ENCODE measurements at places on chromosomes 7 and 10.

- no peak for DNase-seq
These were observed 54.5 kb downstream of the RAB18 start for GRCh38 chr10:27558612-27559020.

- DNase-seq: no peak
These were observed 94.9 kb downstream of the GAD2 start for GRCh38 chr10:26311383-26311940.

DNA sequence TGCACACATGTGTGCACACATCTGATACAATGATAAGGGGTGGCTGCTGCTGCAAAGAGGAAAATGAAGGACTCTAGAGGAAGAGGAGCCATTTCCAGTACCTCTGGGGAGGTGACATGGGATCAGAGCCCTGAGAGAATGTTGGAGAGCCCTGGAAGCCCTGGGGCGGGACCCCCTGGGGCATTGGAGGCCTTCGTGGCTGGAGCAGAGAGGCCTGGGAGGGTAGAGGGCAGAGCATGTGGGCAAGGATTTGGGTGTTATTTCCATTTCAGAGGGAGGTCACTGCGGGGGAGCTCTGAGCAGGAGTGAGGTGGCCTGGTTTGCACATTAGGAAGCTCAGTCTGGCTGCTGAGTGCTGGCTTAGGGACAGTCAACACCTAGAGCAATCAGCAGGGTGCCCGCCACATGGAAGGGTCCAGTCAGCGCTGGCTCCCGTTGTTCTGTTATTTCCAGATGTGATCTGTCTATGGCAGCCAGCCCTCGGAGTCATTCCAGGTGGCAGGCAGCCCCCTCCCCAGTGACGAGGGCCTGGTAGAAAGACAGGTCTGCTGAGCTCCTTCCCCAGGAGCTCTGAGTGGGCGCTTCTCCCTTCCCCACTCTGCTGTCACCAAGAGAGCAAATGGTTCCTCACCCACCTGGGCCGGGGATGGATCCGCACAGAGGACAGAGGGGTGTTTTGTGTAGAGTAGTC is 24.1 kb upstream of the BTBD16 start:
- no peak for DNase-seq

GRCh38 chr10:86285136-86285790 is 81.3 kb downstream of the GRID1 start:
- DNase-seq: peak; percentile 83

- no peak for DNase-seq
These were observed 2.4 kb downstream of the RBM20 start for GRCh38 chr10:110646417-110647135.
